CD4-positive, CD25-positive, alpha-beta regulatory T cell (primary cell): ENCODE measurements at places on chromosomes 7 and 10. TPM values are rescaled to one million over a fixed set of nuclear protein-coding genes. Genes with fewer than 3 reads are reported as not detected.

GRCh38 chr10:100826031-100826651 is 80.8 kb downstream of the PAX2 start:
- no peak overlapping the region for H3K4me3 ChIP-seq
- H3K4me1 ChIP-seq, result peaks cover 41% of the 10 kb centered on the region
- H3K27ac ChIP-seq, result no peak overlapping the region
- DNase-seq, result no peak
- peaks cover 31% of the 10 kb centered on the region for H3K27me3 ChIP-seq
- no peaks in the 10 kb centered on the region for H3K36me3 ChIP-seq

- no peak for DNase-seq
- H3K27me3 ChIP-seq, result no peaks in the 10 kb centered on the region
- no peaks in the 10 kb centered on the region for H3K36me3 ChIP-seq
- no peak overlapping the region for H3K4me3 ChIP-seq
- H3K4me1 ChIP-seq, result no peaks in the 10 kb centered on the region
These were observed 80.3 kb downstream of the SKIDA1 start for GRCh38 chr10:21445163-21445562.

Gene ITGB8
- polyA plus RNA-seq, result 0.55 TPM

GRCh38 chr10:82924711-82925110 is 1049.7 kb downstream of the NRG3 start:
- no peaks in the 10 kb centered on the region for H3K4me1 ChIP-seq
- no peak for DNase-seq
- H3K4me3 ChIP-seq, result no peak overlapping the region
- H3K27ac ChIP-seq, result no peak overlapping the region

DNA sequence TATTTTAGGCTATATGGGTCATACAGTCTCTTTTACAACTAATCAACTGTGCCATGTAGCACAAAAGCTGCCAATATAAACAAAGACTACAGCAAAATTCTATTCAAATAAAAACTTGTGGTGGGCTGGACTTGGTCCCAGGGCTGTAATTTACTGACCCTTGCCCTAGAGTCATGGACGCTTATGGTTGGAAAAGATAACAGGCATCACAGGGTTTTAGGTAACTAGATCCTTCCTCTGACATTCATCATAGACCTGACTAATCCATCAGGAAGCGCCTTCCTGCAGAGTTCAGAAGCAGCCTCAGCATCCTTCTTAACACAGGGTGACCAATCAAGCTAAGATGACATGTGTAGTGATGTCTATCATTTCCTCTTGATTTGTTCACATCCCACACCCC is 40.2 kb upstream of the GPAM start:
- no peak overlapping the region for H3K27ac ChIP-seq
- H3K36me3 ChIP-seq, result no peaks in the 10 kb centered on the region
- no peak for DNase-seq
- peaks cover 3% of the 10 kb centered on the region for H3K27me3 ChIP-seq
- no peak overlapping the region for H3K4me3 ChIP-seq

DNA sequence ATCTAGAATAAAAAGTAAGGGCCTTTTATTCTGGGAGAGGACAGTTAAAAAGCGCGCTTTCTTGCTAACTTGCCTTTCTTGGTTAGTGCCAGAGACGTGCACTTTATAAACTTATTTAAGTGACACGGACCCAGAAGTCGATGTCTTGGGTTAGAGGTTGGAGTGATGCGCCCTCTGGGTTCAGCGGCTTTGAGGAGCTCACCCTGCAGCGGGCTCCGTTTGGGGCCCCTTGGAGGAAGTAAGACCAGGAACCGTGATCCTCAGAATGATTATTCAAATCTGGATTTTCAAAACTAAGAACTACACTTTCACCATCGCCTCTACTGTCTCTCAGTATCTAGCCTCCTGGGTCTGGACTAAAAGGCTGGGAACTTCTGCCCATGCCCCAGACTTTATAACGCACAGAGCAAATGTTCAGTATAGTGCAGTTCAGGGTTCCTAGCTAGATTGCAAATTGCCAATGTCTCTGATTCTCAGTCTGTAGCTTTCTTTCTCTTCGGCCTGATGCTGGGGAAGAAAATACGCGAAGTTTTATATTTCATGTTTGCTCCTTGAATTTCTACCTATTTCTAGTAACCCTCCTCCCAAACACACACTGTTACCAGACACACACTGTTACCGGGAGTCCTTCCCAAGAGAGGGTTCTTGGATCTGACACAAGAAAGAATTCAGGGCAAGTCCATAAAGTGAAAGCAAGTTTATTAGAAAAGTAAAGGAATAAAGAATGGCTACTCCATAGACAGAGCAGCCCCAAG is 18.6 kb upstream of the SMO start:
- H3K4me3 ChIP-seq, result peak overlapping the region; percentile 35
- H3K27ac ChIP-seq, result no peak overlapping the region
- peaks cover 8% of the 10 kb centered on the region for H3K4me1 ChIP-seq

DNA sequence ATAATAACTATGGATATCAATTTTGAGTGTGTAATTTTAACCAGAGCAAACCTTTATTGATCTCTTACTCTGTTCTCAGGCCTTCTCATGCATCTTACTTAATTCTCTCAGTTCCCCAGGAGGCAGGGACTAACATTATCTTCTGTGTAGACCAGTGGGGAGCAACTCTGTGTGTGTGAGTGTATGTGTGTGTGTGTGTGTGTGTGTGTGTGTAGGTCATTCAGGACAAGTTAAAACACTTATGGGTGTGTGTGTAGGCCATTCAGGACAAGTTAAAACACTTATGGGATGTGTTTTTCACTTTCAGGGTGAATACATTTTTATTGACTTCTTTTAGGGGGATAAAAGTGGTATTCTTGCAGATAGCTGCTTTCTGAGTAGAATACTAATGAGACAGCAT is 145.0 kb downstream of the ADAM12 start:
- DNase-seq, result no peak
- H3K4me3 ChIP-seq, result no peak overlapping the region
- no peaks in the 10 kb centered on the region for H3K27me3 ChIP-seq
- H3K4me1 ChIP-seq, result no peaks in the 10 kb centered on the region
- no peaks in the 10 kb centered on the region for H3K36me3 ChIP-seq
- H3K27ac ChIP-seq, result no peak overlapping the region

DNA sequence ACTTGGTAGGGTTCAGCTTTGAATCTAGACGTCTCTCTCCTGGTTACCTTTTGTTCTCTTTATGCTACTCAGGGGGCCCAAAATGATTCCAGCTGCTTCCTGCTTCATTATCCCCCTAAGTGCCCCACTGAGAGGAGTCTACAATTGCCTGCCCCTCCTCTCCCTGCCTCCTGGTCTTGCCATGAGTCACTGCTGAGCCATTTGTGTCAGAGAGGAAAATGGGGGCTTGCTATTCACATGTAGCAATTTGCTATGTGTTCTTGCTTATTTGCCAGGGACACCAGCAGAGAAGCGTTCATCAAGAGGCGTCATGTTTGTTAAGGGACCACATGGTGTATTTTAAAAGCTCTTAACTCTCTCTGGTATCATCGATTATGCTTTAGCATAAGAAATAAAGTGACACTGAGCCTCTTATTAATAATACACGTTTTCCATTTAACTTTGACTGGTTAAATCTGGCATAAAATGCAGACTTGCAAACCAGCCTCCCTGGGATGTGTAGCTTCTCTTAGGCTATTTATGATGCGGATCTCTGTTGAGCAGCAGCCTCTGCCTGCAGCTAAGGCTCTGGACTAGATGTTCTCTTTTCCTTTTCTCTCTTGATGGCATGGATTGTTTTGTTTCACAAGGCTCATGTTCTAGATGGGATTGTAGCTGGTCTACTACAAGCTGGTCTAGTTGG is 239.3 kb downstream of the AUTS2 start:
- DNase-seq, result no peak
- H3K27me3 ChIP-seq, result no peaks in the 10 kb centered on the region
- no peaks in the 10 kb centered on the region for H3K36me3 ChIP-seq
- H3K27ac ChIP-seq, result no peak overlapping the region
- no peaks in the 10 kb centered on the region for H3K4me1 ChIP-seq

DNA sequence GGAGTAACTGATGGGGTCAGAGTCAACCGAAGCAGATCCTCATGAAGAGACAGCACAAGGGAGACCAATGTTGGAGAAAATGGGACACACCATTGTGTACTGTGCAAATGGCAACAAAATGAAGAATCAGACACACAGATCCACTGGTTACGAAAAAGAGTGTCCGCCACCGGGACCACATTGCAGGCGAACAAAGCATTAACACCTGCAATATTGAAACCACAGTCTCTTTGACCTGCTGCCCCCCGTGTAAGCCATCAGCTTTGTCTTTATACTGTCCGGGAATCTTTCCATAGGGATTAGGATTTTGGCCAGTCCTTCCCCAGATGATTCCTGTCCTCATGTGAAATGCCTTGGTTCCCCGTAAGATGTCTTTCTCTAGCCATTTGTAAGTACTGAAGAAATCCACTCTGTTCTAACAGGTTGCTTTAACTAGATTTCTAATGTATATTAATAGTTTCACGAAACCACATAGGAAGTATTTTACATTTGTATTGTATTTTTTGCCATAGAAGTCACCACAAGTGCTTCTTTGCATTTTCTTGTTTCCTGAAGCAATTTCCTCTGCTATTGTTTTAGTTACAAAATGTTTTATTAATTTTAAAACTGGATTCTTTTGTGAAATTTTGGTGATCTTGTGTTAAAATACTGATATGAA is 140.8 kb upstream of the NFE2L3 start:
- H3K4me3 ChIP-seq, result no peak overlapping the region
- no peaks in the 10 kb centered on the region for H3K36me3 ChIP-seq
- H3K27ac ChIP-seq, result no peak overlapping the region

Gene TMEM273
- 38.0 TPM for polyA plus RNA-seq

DNA sequence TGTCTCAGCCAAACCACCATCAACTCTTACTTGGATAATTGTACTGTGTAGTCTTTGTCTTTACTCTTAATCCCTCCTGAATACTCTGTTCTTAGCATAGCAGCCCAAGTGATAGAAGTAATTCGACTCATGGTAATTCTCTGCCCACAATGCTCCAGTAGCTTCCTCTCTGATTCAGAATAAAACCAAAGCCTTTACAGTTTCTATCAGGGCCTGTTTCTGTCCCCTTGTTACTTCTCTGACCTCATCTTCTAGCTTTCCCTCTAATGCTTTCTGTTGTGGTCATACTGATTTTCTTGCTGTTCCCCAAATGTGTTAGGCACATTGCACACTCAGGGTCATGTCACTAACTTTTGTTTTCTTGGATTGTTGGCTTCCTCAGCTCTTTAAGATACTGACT is 8.0 kb downstream of the ZNF518A start:
- H3K27ac ChIP-seq, result no peak overlapping the region
- no peak overlapping the region for H3K4me3 ChIP-seq
- no peak for DNase-seq
- H3K36me3 ChIP-seq, result peaks cover 63% of the 10 kb centered on the region

Gene HTR5A
- polyA plus RNA-seq, result not detected

DNA sequence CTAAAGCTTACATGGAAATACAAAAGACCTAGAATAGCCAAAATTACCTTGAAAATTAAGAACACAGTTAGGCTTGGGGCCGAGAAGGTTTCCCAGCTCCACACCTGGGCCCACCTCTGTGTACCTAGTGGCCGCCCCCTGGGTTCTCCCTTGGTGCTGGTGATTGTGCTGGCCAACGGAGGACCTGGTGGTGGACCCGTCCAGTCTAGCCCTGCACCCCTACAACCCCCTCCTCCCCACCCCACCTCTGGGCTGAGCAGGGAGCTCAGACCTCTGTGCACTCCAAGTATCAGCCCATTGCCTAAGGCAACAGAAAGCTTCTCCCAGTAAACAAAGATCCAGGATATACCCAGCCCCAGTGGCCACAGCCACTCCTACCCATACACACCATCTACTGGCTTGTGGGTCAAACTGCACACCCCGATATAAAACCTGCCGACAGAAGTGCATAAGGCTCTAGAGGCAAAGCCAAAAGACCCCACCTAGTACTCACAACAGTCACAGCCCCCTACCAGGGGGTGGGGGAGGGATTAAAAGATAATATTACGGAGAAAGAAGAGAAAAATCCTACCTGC is 105.0 kb upstream of the DIP2C start:
- no peak overlapping the region for H3K4me3 ChIP-seq
- H3K27ac ChIP-seq, result no peak overlapping the region
- no peak for DNase-seq
- H3K27me3 ChIP-seq, result no peaks in the 10 kb centered on the region
- no peaks in the 10 kb centered on the region for H3K4me1 ChIP-seq
- no peaks in the 10 kb centered on the region for H3K36me3 ChIP-seq

GRCh38 chr10:11787374-11787773 is 35.8 kb upstream of the PROSER2 start:
- no peaks in the 10 kb centered on the region for H3K4me1 ChIP-seq
- H3K36me3 ChIP-seq, result no peaks in the 10 kb centered on the region
- H3K27ac ChIP-seq, result no peak overlapping the region
- no peak overlapping the region for H3K4me3 ChIP-seq

DNA sequence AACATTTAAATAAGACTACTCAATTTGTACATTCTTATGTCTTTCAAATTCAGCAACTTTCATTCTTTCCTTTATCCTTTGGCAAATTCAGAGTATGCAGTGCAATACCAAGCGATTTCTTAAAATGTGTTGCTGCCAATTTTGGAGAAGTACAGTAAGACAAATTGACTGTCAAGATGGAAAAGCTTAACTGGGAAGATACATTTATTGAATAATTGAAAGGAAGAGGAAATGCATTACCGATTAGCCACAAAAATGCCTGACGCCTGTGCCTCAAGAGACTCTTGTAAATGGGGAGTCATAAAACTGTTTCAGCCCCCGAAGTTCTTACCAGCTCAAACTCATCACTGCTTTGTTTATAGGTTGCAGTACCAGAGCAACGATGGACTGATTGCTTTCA is 373.3 kb upstream of the GALNT17 start:
- H3K4me1 ChIP-seq, result no peaks in the 10 kb centered on the region
- no peak for DNase-seq
- H3K27ac ChIP-seq, result no peak overlapping the region
- H3K27me3 ChIP-seq, result no peaks in the 10 kb centered on the region
- H3K4me3 ChIP-seq, result no peak overlapping the region

GRCh38 chr7:22574754-22575520 is 74.9 kb upstream of the STEAP1B start:
- no peak overlapping the region for H3K27ac ChIP-seq
- H3K27me3 ChIP-seq, result peaks cover 3% of the 10 kb centered on the region
- H3K36me3 ChIP-seq, result no peaks in the 10 kb centered on the region
- H3K4me3 ChIP-seq, result no peak overlapping the region
- no peaks in the 10 kb centered on the region for H3K4me1 ChIP-seq

DNA sequence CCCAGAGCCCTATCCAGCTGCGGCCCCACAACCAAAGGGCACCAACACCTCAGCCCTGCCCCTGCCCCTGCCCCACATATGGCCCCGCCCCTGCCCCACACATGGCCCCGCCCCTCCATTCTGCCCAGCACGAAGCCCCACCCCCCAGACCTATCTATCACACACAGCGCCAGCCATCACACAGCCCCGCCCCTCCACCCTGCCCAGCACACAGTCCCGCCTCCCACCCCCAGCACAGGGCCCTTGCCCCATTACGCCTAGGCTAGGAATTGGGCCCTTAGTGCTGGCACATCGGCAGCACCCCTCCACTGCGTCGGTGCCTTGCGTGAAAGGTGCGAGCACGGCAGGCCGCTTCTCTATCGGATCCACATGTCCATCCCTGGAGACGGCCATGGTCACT is 126.8 kb downstream of the MAD1L1 start:
- no peak overlapping the region for H3K27ac ChIP-seq
- peaks cover 10% of the 10 kb centered on the region for H3K4me1 ChIP-seq
- no peaks in the 10 kb centered on the region for H3K36me3 ChIP-seq
- no peaks in the 10 kb centered on the region for H3K27me3 ChIP-seq

Gene KNDC1
- not detected for polyA plus RNA-seq
